Endothelial cell of umbilical vein (primary cell): ENCODE measurements at places on chromosomes 11 and 22. TPM values are rescaled to one million over a fixed set of nuclear protein-coding genes. Genes with fewer than 3 reads are reported as not detected.
A peak's percentile ranks its signal among the peaks of the same experiment; 100 is the strongest.

- DNase-seq, result no peak
These were observed 117.7 kb downstream of the GALNT18 start for GRCh38 chr11:11504071-11504470.

SCGB2A2 gene
- polyA plus RNA-seq, result not detected in 2 replicates

- DNase-seq, result no peak
These were observed 2.7 kb upstream of the BATF2 start for GRCh38 chr11:64999478-64999877.

C11orf87 gene
- not detected in 2 replicates for polyA plus RNA-seq

DNA sequence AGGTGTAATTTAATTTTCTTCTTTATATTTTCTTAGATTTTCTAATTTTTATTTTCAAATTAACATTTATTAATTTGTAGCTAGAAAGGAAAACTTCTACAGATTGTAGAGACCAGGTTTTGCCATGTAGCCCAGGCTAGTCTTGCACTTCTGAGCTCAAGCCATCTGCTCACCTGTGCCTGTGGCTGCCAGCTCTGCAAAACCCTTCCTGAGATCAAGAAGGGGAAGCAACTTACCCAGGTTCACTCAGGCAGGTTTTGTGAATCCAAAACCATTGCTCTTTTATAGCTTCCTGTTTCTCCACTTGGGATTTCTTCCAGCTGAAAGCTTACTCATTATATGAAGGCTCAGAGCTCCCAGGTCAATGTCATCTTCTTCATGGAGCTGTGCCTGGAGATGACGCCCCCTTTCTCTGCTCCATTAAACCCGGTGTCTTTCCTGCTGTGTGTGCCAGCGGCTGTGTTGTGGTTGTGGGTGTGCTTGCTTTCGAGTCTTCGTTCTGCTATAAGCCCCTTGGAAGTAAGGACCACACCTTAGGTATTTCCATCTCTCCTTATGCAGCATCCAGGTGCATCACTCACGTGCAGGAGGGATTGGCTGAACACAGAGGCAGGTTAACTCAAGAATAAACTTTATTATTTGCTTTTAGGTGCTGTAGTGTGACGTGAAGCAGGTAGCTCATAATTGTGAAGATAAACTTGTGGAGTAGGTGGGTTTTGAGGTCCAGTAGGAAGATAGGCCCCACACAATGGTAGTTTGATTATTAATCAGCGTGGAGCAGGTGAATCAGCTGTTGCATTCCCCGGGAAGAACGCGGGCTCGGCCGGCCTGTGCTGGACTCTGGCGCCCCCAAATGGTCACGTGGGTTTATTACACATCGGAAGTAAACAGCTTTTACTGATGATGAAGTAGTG lies 42.2 kb upstream of the INCENP start:
- peak; percentile 74 for DNase-seq

DNA sequence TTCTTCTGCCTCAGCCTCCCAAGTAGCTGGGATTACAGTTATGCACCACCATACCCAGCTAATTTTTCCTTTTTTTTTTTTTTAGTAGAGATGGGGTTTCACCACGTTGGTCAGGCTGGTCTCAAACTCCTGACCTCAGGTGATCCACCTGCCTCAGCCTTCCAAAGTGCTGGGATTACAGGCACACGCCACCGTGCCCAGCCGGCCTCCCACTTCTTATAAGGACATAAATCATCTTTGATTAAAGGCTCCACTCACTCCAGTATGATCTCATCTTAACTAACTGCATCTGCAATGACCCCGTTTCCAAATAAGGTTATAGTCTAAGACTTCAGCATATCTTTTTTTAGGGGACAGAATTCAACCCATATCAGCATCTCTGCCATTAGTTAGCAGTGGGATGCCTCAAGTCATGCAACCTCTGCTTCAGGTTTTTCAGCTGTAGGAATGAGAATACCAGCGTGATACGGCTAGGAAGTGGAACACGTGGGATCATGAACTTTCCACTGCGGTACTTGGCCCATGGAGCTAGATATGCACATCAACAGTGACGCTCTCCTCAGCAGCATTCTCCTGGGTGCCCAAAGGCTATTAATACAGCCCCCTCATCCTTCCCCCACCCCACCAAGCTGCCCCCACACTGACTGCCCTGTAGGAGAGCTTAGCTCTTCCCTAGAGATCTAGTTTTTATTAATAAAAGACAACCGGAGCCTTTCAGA lies 41.4 kb downstream of the MCHR1 start:
- no peak for DNase-seq

DNA sequence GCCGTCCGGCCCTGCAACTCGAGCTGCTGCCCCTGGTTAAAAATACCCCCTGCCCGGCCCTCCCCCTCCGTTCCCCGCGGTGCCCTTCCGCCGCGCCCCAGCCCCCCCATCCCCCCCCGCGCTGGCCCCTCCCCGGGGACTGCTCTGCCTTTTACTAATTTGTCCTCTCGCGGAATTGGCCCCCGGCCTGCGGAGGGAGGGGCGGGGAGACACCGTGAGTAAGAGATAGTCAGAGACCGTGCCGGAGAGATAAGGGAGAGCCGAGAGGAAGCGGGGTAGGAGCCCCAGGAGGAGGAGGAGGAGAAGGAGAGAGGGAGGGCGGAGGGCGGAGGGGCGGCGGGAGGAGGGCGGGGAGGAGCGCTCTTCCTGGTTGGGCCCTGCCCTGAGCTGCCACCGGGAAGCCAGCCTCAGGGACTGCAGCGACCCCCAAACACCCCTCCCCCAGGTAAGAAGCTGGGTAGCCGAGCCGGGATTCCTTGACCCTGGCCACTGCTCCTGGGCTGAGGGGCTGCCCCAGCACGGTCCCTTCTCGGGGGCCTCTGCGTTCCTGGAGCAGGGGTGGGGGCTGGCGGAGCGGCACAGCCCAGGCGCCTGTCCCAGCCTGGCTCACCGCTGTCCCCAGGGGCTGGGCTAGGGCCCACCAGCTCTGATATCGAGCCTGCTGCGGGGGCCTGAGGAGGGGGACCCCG lies at the start of gene CAPN1:
Gene CAPN1 (plus strand): TSS at position 360 of the 689 bp plus-strand sequence. CDS start 774 bp downstream, outside the sequence.
- DNase-seq, result peak; percentile 71

DNA sequence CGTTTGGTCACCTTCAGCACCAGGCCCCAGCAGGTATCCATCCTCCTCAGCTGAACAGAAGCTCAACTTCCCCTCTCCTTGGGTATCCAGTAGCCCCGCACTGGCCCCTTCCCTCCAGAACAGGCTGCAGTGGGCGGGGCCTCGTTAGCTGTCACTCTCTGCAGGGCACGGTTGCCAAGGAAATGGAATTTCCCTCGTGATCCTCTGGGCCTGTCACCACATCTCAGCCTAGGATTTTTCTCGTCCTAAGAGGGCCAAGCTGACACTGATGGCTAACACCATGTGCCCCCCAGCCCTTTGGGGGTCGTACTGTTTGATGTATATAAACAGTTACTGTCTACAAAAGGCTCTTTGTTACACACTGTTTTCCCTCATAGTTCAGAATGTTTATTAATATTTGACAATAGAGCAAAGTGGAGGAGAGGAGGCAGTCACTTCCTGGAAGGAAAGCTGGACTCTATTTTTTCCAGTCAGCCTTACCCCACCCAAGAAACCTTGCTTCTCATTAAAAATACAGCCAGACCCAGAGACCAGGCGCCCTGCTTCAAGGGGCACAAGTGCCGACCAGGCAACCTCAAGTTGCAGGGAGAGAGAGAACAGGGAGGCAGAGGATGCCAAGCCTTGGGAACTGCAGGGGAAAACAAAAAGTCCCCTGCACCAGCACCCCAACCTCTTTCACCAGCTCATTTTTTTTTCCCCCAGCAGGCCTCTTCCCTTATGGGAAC lies 44.5 kb downstream of the FEZ1 start:
- DNase-seq, result peak; percentile 67

DNA sequence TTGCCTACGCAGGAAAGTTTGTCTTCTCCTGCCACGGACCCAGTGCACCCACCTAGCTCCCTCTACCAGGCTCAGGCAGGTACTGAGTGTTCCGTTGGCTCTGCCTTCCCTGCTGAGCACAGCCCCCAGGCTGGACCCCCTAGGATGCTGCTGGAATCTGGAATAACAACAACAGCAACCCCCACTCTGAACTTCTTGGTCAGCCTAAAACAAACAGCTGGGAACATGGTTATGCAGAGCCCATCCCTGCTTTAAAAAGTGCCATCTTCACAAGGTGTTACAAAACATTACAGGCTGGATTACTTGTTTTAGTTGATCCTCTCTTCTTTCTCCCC lies 1.8 kb downstream of the OPCML start:
- DNase-seq, result no peak

MPPED1 gene
- not detected in 2 replicates for polyA plus RNA-seq

BTG4 gene
- polyA plus RNA-seq, result not detected in 2 replicates

GAL gene
- 1.2 and 2.8 TPM in 2 replicates for polyA plus RNA-seq

RFPL1 gene
- polyA plus RNA-seq, result not detected in 2 replicates

RIMBP3C gene
- 0.02 and 0.04 TPM in 2 replicates for polyA plus RNA-seq

C11orf97 gene
- polyA plus RNA-seq, result not detected in 2 replicates

- no peak for DNase-seq
These were observed 17.9 kb downstream of the ARHGEF12 start for GRCh38 chr11:120354068-120354467.

DNA sequence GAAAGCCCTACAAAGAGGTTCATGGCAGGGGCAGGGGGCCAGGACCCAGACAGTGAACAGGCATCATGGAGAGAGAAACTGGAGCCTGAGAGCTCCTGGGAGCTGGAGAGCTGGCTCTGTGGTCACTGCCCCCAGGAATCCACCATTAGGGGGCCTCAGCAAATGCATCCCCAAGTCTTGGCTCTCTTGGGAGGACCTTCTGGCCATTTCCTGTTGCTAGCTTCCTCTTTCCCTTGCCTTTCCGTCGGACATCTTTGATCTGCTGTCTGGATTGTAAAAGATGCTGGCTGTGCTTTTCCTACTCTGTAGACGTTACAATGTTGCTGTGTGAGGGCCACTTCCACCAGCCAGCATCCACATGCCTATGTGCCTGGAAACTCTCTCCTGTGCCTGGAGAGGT lies 7.1 kb upstream of the CRYBB2 start:
- no peak for DNase-seq

- DNase-seq, result no peak
These were observed 7.7 kb downstream of the SELENOO start for GRCh38 chr22:50208430-50208938.

TESMIN gene
- polyA plus RNA-seq, result 1.7 and 1.8 TPM in 2 replicates

GRCh38 chr11:110529043-110529442 lies 99.3 kb downstream of the FDX1 start:
- DNase-seq, result no peak

GRCh38 chr11:115869780-115870431 lies 365.7 kb upstream of the CADM1 start:
- no peak for DNase-seq

VPREB3 gene
- polyA plus RNA-seq, result not detected in 2 replicates

NDUFC2 gene
- polyA plus RNA-seq, result 318 and 375 TPM in 2 replicates

DNA sequence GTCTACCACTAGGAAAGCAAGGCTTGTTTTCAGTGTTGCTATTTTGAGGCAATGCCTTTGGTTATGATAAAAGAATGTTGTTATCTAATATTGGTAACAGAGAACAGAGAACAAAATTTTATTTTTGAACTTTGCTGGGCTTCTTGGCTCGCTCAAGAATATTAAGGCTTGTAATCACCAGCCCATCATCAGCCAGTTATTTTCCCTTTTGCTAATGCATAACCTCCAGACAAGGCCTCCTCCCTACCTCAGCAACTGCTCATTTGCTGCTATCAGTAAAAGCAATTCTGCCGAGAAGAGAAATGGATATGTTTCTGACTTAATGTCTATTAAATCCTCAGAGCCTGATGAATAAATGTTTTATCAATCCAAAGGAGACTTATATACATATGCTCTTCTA lies 8.9 kb downstream of the MTMR2 start:
- DNase-seq, result no peak

DNA sequence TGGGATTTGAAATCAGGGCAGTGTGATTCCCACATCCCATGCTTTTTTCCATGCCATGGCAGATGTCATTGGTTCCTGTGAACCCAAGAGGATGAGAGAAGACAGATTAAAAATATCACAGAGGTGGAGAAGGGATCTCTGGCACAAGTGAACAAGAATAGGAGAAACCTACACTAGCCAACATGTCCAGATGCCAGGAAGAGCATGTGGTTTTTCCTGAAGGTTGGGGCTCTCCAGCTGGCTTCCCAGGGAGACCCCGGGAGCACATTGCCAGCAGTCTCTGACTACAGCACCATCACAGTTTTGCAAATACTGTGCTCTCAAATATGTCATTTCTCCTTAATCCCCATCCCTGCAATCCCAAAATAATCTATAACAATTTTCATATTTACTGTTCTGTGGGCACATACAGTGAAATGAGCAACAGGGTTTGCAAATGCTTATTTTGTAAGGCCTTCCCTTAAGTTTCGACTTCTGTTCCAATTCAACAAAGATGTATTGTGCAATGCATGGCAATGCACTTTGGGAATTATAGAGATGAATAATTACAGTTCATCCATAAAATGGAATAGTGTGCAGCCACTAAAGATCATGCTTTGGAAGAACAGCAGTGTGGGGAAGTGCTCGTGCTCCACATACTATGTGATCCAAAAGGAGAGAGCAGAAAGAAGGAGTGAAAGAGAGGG lies 4.8 kb downstream of the ANKK1 start:
- DNase-seq, result no peak

VSIG2 gene
- 0.94 and 1.2 TPM in 2 replicates for polyA plus RNA-seq

- DNase-seq, result peak; percentile 37
These were observed 98.0 kb upstream of the ASPHD2 start for GRCh38 chr22:26330971-26331625.

GRCh38 chr11:20608934-20609333 lies 9.5 kb downstream of the SLC6A5 start:
- DNase-seq, result no peak

DNA sequence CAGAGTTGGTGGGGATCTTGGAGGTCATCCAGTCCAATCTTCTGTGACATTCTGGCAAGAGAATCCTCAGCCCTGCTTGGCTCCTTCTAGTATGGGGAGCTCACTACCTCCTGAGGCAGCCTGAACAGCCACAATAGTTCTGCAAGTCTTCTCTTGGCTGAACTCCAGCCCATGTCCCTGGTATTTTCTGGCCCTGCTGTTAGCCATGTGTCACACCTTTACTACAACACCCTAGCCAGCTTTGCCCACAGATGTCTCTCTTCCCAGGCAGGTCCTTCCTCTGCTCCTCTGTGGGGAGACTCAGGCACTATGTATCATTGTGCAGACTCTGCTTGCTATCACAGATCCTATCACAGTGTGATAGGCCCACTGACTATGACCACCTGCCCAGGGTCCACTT lies 297.7 kb downstream of the CTTN start:
- no peak for DNase-seq

CENATAC gene
- polyA plus RNA-seq, result 14.2 and 14.6 TPM in 2 replicates

- no peak for DNase-seq
These were observed 1.2 kb upstream of the IGLL1 start for GRCh38 chr22:23581260-23581650.

DNA sequence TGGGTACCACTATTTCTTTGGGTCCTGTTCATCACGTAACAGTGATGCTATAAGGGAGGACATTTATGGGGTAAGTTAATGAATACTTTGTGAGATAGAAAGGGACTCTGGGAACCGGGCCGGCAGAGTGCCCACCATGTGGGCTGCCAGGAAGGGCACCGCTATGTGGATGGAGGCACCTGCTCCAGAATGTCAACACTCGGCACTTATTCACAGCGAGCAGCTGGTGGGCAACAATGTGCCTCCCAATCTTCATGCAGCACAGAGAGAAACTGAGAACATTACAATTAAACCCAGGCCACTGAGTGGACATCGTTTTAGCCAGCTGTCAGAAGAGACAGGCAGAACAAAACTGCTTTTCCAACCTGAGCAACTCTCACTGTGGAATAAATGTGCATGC lies 15.8 kb upstream of the ELFN2 start:
- DNase-seq, result no peak
